M059J (cell line): ENCODE measurements at places on chromosomes 11 and 22. TPM values are rescaled to one million over a fixed set of nuclear protein-coding genes. Genes with fewer than 3 reads are reported as not detected.

Gene TOB2
- 10.1 and 19.0 TPM in 2 replicates for total RNA-seq

Gene GRAP2
- total RNA-seq: 0.15 and 0.22 TPM in 2 replicates

Gene FGF19
- not detected in 2 replicates for total RNA-seq

Gene CECR2
- not detected in 2 replicates for total RNA-seq

Gene CDK2AP2
- 63.8 and 71.7 TPM in 2 replicates for total RNA-seq

DNA sequence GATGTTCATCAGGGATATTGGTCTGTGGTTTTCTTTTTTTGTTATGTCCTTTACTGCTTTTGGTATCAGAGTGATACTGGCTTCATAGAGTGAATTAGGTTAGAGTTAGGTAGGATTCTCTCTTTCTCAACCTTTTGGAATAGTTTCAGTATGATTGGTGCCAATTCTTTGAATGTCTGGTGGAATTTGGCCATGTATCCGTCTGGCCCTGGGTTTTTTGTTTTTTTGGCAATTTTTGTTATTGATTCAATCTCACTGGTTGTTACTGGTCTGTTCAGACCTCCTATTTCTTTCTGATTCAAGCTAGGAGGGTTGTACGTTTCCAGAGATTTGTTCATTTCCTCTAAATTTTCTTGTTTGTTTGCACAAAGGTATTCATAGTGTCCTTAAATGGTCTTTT lies 54.4 kb downstream of the ATXN10 start:
- DNase-seq: no peak

- DNase-seq: no peak
Observed at GRCh38 chr11:10498022-10498400, 42.9 kb downstream of the AMPD3 start.

- DNase-seq: no peak
Observed at GRCh38 chr22:49583886-49584505, 243.7 kb downstream of the BRD1 start.

DNA sequence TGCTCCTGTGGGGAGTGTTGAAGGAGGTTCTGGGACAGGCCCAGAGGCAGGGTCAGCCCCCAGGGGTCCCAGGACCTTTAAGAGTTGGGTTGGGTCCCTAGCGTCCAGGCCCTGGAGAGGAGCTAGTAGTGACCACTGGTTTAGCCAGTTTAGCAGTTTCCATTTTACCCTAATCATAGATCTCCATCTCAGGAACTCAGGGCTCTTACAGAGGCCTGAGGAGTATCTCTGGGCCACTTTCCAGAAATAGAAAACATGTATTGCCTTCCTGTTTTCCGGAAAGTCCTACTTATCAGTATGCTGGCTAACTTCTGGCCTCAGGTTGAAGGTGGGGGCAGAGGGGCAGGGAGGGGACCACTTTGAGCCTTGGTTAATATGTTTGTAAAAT lies 13.5 kb downstream of the NCF4 start:
- DNase-seq: no peak

DNA sequence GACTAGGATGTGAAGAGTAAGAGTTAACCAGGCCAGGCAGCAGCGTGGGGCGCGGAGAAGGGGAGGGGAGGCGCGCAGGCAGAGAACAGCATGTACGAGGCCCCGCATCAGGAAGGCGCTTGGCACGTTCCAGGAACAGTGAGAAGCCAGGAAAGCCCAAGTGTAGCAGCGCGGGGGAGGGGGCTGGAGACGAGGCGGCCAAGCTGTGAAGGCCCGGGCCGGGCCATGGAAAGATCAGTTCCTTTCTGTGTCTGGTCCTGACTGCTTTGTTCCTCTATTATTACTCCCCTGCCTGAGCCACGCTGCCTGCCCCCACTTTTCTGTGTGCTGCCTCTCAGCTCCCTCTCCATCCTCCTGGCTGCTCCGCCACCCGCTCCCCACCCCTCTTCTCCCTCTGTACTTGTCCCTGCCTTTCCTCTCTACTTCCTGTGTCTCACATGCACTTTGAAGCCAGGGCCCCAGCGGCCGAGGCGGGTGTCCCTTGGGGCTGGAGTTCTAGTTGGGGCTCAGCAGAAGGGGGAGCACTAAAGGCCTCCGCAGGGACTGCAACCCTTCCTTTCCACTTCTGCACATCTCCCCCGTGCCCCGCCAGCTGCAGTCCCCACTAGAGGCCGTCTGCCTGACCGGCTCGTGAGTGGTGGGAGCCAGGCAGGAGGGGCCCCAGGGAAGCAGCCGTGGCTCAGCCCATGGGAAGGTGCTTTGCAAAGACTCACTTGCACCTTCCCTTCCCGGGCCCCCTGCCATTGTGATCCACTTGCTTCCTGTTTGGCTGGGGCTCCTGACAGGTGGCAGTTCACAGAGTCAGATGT lies 63.7 kb downstream of the PRDM11 start:
- DNase-seq: no peak

DNA sequence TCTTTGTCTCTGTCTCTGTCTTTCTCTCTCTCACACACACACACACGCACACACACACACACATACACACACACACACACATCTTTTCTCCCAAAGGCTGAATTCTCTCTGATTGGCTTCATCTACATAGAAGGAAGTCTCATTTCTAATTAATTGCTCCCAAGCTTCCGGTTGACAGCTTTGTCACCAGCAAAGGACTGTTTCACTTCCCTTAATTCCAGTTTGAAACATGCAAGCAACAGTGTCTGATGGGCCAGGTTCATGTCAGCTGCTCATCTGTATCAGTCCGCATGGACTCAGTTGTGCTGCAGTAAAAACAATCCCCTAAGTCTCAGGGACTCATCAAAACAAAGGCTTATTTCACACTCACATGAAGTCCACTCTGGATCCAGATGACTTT lies 16.2 kb upstream of the PVALB start:
- DNase-seq: no peak

GRCh38 chr11:129996113-129996870 lies 6.3 kb downstream of the PRDM10 start:
- no peak for DNase-seq

- peak; percentile 64 for DNase-seq
Observed at GRCh38 chr11:123532131-123532530, 102.1 kb downstream of the GRAMD1B start.

GRCh38 chr11:77471558-77472193 lies 2.2 kb downstream of the PAK1 start:
- no peak for DNase-seq

GRCh38 chr22:31193092-31193491 lies 19.0 kb upstream of the LIMK2 start:
- DNase-seq: no peak

DNA sequence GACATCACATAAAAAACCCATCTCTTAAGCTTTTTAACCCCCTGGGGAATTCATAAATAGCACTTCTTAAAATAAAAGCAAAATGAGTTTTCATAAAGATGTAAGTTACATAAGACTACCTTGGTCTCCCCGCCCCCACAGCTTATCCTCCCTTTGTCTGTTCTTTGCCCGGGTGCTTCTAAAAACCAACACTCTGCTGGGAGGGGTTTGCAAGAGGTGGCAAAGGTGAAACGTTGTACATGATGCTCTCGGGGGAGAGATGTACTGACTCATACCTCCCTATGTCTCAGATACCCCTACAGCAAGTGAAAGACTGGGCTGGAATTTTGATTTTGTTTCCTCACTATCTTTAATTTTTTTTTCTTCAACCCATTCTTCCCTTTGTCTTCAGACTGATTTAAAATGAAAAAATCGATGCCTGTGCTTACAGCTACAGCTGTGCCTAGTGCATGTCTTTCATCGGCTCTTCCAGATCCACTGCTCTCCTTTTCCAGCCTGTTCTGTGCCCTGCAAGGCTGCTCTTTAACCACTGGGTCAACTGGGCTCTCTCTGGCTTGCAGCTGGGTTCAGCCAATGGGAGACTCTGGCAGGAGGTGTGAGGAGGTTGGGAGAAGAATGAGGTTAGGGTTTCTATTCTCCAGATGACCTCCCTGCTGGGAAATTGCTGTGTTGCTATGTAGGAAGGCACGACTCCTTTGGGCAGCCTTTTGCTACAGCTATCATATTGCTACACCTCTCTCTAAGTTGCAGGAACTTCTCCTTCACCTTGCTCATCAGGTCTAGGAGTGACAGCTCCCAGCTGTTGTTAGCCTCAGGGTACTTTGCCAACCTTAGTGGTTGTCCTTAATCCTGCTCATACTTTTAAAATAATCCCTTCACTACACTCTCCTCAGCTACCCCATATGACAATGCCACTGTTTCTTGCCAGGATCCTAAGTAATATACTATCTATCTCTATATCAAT lies 266.5 kb downstream of the TENM4 start:
- DNase-seq: peak; percentile 8
